ENCODE measurements at places on chromosomes 1 and 21.

GRCh38 chr1:41500378-41500777, 15.9 kb upstream of the EDN2 start:
- no peak for DNase-seq

GRCh38 chr1:162028726-162029125, 5.1 kb upstream of the OLFML2B start:
- peak; percentile 92 for DNase-seq

GRCh38 chr21:45022348-45022675, 52.1 kb upstream of the ADARB1 start:
- DNase-seq: no peak

DNA sequence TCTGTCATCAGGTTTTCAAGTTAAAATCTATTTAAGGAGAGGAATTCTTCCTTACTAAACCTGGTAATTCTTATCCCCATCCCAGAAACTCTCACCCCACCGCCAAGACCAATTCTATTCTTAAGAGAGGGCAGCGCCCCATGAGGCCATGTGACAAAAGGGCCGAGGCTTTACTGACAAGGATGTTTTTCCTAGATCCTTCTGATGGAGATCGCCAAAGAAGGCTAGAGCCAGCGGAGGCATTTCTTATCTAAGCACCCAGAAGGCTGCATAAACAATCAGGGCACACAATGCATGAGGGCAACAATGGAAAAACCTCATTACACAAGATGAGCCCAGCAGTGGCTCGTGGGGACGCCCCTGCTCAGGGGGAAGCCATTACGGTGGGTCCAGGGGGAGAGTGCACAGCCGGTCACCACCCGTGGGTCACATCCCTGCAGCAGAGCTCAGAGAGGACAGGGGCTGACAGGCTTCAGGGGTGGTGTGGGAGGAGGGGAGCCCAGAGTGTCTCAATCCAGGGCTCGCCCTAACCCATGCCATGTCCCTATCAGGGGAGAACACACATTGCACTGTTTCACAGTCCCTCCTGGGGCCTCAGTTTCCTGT, 88.7 kb downstream of the ITPKB start:
- peak; percentile 75 for DNase-seq

- DNase-seq: no peak
Measured at GRCh38 chr1:201495551-201496295, 11.2 kb downstream of the CSRP1 start.

- DNase-seq: no peak
Measured at GRCh38 chr1:236039740-236040685, 24.9 kb downstream of the NID1 start.
